Frontal cortex (tissue), 4 donors: ENCODE measurements at places on chromosomes 7 and 10.

DNA sequence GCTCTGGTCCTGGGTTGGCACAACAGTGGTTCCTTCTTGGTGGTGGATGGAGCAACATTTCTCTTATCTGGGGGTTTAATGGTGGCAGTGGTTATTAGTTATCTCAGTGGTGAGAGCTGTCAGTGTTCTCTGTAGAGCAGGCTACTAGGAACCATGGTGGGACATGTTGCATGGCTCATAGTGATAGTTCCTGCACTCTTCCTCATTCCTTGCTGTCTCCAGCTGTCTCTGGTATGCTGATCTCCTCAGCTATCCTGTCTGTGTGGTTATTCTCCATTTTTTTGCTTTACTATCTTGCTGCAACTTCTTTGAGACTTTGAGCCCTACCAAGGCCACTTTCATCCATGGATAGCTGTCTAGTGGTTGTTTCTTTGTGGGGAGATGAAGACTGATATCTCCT is 44.0 kb downstream of the CCDC7 start:
- DNase-seq, result no peak

DNA sequence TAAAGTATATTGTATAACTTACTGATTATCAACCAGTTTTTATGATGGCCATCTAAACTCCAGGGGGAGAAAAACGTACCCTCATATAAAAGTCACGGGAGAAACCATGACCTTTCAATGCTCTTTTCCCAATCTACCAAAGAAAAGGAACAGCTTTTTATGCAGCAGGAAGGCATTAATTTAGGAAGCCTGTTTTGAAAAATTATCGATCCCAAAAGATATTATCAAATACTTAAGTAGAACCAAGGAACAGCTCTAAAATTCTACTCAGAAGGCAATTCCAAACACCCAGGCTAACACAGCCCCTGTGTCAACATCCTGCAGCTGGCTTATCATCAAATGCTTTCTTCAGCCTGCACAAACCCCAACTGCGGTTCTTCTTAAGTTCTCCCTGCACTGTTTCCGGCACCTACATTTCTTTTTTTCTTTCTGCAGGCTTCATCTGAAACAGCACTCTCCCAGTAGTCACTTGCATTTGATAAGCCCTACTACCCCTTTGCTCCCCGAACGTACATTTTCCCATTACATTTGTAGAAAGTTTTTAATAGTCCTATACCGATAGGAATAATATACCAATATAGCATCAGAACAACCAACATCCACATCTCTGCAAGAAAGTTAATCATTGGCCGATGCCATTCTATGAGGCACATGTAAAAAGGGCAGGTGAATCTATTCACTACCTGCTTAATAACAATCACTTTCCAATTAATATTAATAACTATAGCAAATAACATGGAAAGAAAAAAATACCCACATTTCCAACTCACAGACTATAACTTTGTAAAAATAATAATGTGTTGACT is 47.9 kb downstream of the PIP4K2A start:
- no peak for DNase-seq

DNA sequence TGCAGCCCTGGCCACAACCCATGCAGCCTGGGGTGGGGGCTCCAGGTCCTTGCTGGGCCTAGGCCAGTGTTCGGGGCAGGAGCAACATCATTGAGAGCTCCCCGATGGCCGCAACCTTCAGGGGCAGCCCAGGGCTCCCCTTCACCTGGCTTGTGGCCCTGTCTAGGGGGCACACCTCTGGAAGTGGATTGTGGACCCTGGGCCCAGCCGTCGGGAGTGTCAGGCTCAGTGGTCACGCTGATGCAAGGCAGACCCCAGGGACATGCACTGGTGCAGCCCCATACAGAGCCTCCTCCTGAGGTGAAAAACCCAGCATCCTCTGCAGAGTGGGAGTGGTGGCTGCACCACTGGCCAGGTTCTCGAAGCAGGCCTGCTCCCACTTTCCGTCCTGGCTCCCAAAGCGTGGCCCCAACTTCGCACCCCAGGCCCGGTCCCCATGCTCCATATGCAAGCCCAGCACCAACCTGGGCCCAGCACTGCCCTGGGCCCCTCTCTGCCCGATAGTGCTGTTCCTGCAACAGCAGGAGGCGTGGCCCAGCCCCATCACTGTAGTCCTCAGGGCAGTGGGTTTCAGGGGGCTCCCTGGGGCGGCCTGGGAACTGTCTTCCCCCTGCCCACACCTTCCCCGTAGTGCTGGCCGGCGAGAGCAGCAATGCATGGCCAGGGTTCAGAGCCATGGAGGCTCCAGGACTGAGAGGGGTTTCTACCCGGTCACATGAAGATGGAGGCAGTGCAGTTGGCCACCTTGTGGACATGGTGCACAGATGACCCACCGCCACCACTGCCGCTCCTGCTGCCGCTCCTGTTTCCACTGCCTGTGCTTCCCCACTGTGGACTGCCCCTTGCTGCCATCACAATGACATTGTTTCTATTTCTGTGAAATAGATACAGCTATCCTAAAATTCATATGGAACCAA is 303.9 kb upstream of the NRG3 start:
- no peak for DNase-seq

DNA sequence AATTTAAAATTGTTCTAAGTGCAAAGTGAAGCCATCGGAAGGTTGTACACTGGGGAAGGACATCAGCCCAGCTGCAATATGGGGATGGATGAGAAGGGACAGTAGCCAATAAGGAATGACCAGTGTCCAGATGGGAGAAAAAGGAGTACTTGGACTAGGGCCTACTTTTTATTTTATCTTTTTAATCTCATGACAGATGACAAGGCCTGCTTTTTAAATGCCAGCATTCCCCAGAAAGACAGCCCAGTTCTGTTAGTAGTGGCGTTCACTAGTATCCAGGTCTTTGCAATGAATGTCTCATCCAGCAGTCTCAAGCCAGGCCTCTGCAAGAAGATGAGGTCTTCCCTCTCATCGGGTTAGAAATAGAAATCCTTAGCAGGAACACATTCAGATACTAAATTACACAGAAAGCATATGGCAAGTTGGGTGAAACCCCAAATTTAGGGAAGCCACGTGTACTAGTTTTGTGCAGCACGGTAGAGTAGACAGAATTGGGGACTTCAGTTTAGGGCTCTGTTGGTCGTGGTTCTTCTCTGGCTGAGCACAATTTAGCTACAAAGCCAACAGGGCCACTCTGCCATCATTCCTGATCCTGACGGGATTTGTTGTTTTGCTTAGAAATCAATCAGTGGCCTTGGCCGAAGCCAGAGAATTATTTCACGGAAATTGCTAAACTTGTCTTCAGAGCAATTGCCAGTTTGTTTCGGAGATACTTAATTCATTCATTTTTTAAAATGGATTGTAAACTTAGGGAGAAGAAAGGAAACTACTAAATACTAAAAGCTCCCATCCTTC is 227.8 kb downstream of the ARHGAP21 start:
- DNase-seq, result no peak

- DNase-seq, result no peak
Measured at GRCh38 chr7:68792351-68792750, 805.9 kb upstream of the AUTS2 start.

GRCh38 chr10:103154521-103155299 is 38.4 kb downstream of the NT5C2 start:
- no peak for DNase-seq

GRCh38 chr10:34003561-34003960 is 669.1 kb upstream of the NRP1 start:
- no peak for DNase-seq

- DNase-seq, result no peak
Measured at GRCh38 chr7:150994141-150994837, 3.5 kb downstream of the NOS3 start.

GRCh38 chr10:117727421-117727820 is 184.9 kb downstream of the EMX2 start:
- DNase-seq, result no peak

- no peak for DNase-seq
Measured at GRCh38 chr7:20408467-20408826, 77.7 kb downstream of the ITGB8 start.

GRCh38 chr10:46228563-46229071 is 58.2 kb upstream of the ANTXRL start:
- peak; percentile 81 for DNase-seq

GRCh38 chr10:77943121-77943901 is 16.8 kb upstream of the DLG5 start:
- no peak for DNase-seq

GRCh38 chr7:121272676-121273075 is 56.1 kb upstream of the WNT16 start:
- no peak for DNase-seq

- DNase-seq, result no peak
Measured at GRCh38 chr7:78400038-78400437, 601.5 kb downstream of the PHTF2 start.

GRCh38 chr7:105141068-105141467 is 127.1 kb downstream of the KMT2E start:
- no peak for DNase-seq

DNA sequence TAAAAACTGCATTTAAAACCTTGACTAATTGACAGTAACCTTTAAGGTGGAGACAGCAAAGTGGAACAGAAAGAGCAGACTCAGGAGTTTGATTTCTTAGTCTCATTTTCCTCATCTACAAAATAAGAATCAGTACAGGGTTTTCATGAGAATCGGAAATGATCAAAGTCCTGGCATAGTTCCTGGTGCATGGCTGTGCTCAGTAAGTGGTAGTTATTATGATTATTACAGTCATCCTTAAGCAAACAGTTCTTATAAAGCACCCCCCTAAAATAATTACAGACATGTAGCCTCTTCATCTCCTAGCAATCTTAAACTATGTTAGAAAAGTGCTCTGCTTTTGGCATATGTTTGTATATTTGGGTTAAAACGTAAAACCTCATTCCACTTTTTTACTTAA is 18.0 kb downstream of the NEBL start:
- DNase-seq, result no peak

- no peak for DNase-seq
Measured at GRCh38 chr7:29435167-29435566, 128.5 kb upstream of the PRR15 start.

DNA sequence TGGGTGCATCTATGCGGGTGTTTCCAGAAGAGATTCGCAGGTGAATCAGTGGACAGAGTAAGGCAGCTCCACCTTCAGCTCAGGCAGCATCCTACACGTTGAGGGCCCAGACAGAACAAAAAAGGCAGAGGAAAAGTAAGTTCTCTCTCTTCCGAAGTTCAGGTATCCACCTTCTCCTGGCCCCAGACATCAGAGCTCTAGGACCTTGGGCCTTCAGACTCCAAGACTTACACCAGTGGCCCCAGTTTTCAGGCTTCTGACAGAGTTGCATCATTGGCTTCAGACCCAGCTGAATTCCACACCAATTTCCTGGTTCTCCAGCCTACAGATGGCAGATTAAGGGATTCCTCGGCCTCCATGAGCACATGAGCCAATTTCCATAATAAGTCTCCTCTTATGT is 102.2 kb upstream of the GPR26 start:
- DNase-seq, result no peak

DNA sequence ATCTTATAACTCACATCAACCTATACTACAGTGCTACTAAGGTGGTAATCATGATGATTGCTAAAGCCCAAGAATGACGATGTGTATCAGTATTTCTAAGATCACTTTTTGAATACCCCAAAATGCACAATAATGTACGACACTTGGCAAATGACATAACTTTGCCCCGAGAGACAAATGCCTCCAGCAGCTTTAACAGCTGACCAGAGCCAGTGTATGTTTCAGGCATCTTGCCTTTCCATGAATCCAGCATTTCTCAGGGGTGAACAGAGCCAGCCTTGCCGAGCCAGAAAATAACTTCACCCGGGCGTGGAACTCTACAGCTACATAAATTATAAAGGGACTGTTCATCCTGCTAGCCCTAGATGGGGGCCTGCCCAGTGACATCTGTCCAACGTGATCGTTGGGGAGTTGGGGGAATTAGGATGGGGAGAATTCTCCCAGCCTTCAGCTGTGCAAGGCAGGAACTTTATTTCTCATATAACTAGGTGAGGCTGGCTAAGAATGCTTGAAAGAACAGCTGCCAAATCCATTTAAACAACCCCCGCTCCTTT is 1.8 kb downstream of the IGFBP3 start:
- DNase-seq, result no peak

- no peak for DNase-seq
Measured at GRCh38 chr10:110141185-110141584, 66.2 kb upstream of the MXI1 start.

GRCh38 chr7:6481445-6481844 is 33.7 kb upstream of the DAGLB start:
- no peak for DNase-seq

GRCh38 chr7:134742688-134743350 is 36.6 kb upstream of the CALD1 start:
- DNase-seq, result no peak

DNA sequence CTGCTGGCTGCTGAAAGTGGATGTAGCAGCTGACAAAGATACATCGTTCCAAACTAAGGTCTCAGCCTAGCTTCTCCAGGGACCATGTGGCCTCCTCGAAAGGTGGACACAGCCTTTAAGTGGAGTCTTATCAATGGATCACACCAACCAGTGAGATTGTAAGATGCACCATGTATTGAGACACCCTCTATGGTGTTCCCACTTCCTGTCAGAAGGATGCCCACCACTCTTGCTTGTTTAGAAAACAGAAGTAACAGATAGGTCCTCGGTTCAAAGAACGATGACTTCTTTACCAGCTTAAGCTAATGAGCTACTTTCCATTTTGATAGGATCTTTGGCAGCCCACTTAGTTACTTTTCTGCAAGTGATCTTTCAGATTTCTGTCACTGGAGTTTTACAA is 34.3 kb downstream of the SLC25A13 start:
- DNase-seq, result no peak

GRCh38 chr10:77513781-77514331 is 123.8 kb downstream of the KCNMA1 start:
- peak; percentile 56 for DNase-seq

- DNase-seq, result no peak
Measured at GRCh38 chr10:48467669-48468068, 137.2 kb downstream of the ARHGAP22 start.

- no peak for DNase-seq
Measured at GRCh38 chr7:8325067-8325466, 63.1 kb upstream of the ICA1 start.

DNA sequence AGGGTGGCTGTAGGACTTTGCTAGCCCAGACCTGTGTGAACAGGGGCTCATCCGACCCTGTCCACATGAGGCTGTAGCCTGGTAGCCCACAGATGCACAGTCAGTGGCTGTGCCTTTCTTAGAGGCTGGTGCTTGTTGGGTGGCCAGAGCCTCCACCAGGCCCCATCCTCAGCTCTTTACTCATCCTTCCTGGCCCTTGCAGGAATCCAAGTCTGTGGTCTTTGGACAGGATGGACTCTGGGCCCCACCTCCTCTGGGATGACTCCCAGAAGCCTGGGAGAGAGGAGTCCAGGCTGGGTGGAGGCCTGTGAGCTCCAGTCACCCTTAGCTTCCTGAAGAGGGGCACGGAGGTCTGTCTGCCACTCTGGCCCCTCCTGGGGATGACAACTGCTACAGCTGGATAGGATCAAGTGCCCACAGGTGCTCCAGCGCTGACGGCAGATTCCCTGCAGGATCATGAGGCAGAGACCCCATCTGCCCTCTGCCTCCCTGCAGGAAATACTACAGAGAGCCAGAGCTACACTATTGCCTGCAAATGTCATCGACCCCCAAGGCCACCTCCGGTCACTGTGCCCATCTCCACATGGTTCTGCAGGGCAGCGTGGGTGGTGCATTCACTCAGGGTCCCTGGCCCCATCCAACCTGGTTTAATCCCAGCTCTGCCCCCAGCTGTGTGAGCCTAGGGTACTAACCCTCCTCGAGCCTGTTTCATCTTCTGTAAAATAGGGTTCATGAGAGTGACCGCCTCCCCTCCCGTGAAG is 114.5 kb downstream of the PTPN20 start:
- no peak for DNase-seq

GRCh38 chr10:3294919-3295581 is 122.5 kb upstream of the PITRM1 start:
- no peak for DNase-seq

GRCh38 chr10:124722798-124723783 is 21.1 kb downstream of the FAM53B start:
- DNase-seq, result peak; percentile 40

GRCh38 chr7:82373926-82374635 is 69.5 kb downstream of the CACNA2D1 start:
- DNase-seq, result no peak
